HuH-7 (cell line): ENCODE measurements at places on chromosomes 6 and 20.

DNA sequence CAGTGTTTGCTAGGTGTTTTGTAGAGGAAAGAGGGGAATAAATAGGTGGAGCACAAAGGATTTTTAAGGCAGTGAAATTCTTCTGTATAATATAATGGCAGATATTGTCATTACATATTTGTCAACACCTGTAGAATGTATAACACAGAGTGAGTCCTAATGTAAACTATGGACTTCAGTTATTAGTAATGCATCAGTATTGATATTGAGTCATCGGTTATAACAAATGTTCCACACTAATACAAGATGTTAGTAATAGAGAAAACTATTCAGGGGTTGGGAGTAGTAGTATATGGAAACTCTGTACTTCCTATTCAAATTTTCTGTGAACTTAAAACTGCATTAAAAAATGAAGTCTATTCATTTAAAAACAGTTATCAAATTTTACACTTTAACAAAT is 299.2 kb downstream of the UBE3D start:
- DNase-seq: no peak

DNA sequence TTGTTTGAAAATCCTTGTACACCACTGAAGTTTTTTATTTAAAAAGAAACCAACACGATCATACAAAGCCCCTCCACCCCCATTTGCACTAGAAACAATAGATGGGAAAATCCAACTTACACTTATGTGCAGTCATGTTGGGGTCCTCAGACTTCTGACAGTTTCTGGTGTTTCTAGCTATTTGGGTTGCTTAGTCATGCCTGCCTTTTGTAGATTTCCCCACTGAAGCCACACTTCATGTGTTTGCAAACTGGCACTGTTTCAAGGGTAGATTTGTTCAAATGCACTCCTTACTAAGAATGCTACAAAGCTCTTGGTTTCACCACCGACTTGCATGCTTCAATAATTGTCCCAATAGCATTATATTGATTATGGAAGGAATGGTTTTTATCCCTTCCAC is 1.5 kb downstream of the SH3BGRL2 start:
- no peak for DNase-seq

DNA sequence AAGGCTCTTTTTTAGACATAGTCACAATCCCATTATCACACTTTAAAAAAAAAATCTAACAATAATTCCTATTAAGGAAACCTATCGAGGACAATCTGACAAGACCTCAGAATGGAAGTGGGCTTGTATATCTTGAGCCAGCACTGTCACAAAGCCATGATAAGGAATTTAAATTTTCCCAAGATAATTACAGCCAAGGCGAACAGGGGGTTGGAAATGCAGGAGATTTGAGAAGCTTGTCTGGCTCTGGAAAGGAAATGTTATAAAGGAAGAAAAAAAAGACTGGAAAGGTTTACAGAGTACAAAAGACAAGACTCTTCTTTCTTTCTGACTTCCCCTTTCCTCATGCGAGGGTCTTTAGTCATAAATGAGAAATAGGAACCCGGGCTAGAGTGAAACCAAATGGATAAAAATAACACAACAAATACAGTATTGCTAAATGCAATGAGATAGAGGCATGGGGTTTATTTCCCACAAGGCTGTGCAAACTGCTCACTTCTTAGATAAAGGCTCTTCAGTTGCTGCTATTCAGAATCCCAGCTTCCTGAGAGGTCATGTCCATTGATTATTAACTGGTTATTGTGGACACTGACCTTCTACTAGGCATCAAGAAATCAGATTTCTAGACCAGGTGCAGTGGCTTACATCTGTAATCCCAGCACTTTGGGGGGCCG is 13.4 kb upstream of the GHRH start:
- DNase-seq: no peak

GRCh38 chr6:3819161-3820110 is 29.7 kb upstream of the FAM50B start:
- no peak for DNase-seq

DNA sequence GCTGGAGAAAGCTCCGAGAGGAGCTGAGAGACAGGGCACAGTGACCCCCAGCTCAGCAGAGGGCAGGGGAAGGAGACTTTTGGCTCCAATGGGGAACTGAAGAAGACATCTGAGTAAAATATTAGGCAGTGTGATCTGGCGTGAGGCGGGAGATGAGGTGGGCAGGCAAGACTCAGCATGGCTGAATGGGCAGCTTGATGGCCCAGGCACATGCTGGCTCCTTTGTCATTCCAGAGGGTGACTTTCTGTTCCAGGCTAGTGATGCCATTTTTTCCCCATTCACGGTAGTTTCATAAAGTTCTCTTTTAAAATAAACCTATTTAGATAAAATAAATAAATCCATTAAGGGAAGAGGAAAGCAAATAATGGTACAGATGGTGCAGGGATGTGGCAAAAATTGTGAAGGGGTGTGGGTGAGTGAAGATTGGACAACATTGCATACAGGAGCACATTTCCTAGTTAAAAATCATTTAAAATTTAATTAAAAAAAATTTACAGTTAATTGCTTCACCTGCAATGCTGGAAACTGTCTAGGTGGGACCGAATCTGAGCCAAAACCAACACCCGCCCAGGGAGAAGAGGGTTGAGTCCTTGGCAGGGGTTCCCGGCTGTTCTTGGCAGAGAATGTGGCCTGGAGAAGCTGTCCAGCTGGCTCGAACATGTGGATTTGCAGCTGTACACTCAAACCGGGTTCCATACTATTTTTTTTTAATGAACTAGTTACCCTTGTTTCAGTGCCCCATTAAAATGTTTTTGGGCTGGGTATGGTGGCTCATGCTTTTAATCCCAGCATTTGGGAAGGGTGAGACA is 41.7 kb upstream of the PRELID3B start:
- no peak for DNase-seq

- DNase-seq: no peak
These were observed 53.5 kb upstream of the AKAP12 start for GRCh38 chr6:151186306-151186705.
